Cerebellar cortex (tissue), 1 donor: ENCODE measurements at places on chromosomes 12 and 14.

GRCh38 chr12:57418255-57418654 lies 12.6 kb downstream of the R3HDM2 start:
- DNase-seq = no peak

DNA sequence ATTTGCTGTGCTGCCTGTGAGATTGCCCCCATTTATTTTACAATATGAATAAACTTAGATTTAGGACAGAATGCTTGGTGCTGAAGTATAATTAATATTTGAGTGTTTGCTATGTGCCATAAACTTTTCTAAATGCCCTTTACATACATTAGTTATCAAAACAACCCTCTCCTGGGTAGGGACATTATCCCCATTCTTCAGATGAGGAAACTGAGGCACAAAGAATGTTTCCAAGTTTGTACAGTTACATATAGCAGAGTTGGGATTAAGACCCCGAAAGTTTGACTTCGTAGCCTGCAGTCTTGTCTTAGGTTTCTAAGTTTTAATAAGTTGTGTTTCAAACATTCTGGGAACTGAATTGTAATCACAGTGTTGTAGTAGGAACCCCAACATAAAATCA lies 18.4 kb downstream of the KLHDC2 start:
- no peak for DNase-seq

- no peak for DNase-seq
Observed at GRCh38 chr12:95203487-95204030, 13.7 kb downstream of the FGD6 start.

GRCh38 chr14:65104791-65105190 lies 2.5 kb upstream of the MAX start:
- no peak for DNase-seq

GRCh38 chr12:27870939-27871338 lies 90.9 kb upstream of the MANSC4 start:
- DNase-seq = no peak

GRCh38 chr12:79841248-79841877 lies 93.5 kb downstream of the PPP1R12A start:
- no peak for DNase-seq

DNA sequence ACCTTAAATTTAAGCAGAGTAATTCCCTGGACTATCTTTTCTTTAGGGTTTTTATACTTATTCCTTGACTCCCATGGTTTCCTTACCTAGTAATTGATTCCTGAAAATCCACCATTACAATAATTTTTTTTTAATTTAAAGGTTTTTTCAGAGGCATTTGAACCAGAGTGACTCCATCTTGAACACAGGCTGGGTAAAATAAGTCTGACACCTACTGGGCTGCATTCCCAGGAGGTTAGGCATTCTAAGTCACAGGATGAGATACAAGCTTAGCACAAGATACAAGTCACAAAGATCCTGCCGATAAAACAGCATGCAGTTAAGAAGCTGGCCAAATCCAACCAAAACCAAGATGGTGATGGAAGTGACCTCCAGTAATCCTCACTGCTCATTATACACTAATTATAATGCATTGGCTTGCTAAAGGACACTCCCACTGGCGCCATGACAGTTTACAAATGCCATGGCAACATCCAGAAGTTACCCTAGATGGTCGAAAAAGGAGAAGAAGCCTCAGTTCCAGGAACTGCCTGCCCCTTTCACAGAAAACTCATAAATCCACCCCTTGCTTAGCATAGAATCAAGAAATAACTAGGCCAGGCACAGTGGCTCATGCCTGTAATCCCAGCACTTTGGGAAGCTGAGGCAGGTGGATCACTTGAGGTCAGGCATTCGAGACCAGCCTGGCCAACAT lies 53.6 kb downstream of the SLC25A21 start:
- no peak for DNase-seq

- no peak for DNase-seq
Observed at GRCh38 chr14:80615831-80616230, 325.7 kb downstream of the CEP128 start.

GRCh38 chr14:44529026-44529425 lies 21.9 kb upstream of the FSCB start:
- no peak for DNase-seq

- DNase-seq = peak; percentile 98
Observed at GRCh38 chr12:112881602-112882001, 25.2 kb upstream of the OAS1 start.

- peak; percentile 41 for DNase-seq
Observed at GRCh38 chr14:82394916-82395315, 861.3 kb upstream of the SEL1L start.

DNA sequence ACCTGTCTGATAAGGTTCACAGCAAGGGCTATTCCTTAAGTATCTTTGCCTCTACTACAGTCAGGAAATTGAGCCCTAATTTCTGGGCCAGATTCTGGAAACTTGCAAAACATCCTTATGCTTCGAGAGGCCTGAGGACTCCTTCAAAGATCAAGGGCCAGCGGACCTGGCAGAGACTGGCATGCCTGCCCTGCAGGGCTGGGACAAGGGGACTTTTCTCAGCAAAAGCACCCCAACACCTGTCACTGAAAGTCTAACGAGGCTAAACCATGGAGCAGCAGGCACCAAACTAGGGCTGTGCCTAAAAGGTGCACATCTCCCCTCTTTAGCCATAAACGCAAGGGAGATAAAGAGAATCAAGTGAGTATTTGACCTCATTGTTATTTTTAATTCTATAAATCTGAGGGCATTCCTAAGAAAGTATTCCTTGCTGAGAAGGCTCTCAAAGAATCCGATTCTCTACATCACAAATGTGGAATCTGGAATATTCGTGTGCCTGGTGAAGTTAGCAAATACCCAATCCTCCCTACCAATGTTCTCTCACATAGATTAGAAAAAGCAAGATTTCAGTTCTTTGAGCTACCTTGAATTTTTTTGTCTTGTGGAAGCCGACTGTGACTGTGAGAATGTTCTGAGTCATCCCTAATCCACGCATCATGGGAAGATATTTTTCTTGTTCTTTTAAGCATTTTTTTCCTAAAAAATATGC lies 328.2 kb upstream of the NOVA1 start:
- DNase-seq = no peak

DNA sequence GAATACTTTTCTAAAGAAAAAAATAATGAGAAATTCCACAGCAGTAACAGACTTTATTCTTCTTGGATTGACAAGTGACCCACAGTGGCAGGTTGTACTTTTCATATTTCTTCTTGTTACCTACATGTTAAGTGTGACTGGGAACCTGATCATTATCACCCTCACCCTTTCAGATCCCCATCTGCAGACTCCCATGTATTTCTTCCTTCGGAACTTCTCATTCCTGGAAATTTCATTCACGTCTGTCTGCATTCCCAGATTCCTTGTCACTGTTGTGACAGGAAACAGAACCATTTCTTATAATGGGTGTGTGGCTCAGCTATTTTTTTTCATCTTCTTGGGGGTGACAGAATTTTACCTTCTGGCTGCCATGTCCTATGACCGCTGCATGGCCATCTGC lies 2.3 kb downstream of the OR6C75 start:
- no peak for DNase-seq

- no peak for DNase-seq
Observed at GRCh38 chr14:28877923-28878322, 111.3 kb downstream of the FOXG1 start.

DNA sequence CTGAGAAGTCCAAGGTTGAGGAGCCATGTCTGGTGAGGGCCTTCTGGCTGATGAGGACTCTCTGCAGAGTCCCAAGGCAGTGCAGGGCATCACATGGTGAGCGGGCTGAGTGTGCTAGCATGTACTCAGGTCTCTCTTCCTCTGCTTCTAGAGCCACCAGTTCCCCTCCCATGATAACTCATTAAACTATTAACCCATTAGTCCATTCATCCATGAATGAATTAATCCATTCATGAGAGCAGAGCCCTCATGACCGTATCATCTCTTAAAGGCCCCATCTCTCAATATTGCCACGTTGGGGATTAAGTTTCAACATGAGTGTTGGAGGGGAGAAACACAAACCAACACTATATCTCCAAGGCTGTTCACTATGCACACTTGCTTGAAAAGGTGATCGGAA lies 83.7 kb downstream of the TMEM30B start:
- no peak for DNase-seq

GRCh38 chr12:48958049-48958388 lies 732 bp upstream of the ARF3 start:
- DNase-seq = no peak

GRCh38 chr14:55152052-55152753 lies 23.2 kb downstream of the LGALS3 start:
- no peak for DNase-seq

DNA sequence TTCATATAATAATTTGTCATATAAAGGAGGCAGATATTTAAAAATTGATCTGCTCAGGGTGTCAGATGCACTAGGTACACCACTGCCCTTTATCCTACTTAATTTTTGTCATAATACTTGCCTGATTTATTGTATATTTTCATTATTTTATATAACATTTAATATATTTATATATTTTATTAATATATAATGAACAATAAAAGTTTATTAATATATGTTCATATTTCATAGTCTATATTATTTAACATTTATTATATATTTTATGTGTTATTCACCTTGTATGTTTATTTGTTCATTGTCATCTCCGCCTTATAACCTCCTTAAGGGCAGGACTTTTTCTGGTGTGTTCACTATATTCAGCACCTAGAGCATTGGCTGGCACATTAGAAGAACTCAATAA lies 232.4 kb upstream of the AMIGO2 start:
- DNase-seq = no peak

- no peak for DNase-seq
Observed at GRCh38 chr14:87081004-87081403, 912.0 kb downstream of the GALC start.

GRCh38 chr12:65477721-65478120 lies 199.2 kb downstream of the MSRB3 start:
- DNase-seq = no peak

- no peak for DNase-seq
Observed at GRCh38 chr12:85277191-85277590, 2.8 kb upstream of the ALX1 start.

DNA sequence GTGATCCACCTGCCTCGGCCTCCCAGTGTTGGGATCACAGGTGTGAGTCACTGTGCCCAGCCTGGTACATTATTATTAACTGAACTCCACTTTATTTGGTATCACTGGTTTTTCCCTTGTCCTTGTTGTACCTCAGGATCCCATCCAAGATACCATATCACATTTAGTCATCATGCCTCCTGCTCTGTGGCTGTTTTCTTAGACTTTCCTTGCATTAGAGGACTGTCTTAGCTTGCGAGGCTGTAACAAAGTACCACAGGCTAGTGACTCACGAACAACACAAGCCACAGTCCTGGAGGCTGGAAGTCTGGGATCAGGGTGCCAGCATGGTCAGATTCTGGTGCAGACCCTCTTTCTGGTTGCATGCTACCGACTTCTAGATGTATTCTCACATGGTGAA lies 12.2 kb downstream of the KLC1 start:
- DNase-seq = no peak

GRCh38 chr14:25069879-25070278 lies 19.9 kb upstream of the STXBP6 start:
- DNase-seq = no peak

GRCh38 chr12:31005256-31005943 lies 68.3 kb upstream of the DDX11 start:
- DNase-seq = no peak

- DNase-seq = no peak
Observed at GRCh38 chr12:41049033-41049432, 139.1 kb upstream of the PDZRN4 start.

GRCh38 chr12:94488463-94488862 lies 28.8 kb upstream of the CEP83 start:
- DNase-seq = no peak

DNA sequence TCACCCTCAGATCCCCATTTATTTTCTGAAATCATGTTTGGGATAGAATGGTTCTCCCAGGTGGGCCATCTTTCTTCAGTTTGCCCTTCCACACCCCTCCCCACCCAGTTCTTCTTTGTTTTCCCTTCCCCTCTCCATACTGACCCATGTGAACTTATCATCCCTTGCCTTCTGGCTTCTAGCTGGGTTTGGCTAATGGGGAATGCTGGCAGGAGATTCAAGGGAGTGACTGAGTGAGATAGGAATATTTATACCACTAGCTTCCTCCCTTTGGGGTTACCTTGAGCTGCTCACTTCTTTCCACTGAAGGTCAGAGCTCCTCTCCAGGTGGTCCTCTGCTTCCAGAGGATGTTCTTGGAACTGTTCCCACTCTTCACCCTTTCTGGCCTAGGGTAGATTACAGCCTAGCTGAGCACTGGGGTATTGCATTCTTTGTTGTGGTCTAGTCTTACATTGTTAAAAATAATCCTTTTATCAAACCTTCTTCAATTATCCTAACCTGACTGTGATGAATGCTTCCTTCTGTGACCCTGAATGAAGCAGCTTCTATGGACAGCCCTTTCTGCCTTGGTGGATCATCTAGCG lies 88.3 kb upstream of the ATP2B1 start:
- DNase-seq = no peak

DNA sequence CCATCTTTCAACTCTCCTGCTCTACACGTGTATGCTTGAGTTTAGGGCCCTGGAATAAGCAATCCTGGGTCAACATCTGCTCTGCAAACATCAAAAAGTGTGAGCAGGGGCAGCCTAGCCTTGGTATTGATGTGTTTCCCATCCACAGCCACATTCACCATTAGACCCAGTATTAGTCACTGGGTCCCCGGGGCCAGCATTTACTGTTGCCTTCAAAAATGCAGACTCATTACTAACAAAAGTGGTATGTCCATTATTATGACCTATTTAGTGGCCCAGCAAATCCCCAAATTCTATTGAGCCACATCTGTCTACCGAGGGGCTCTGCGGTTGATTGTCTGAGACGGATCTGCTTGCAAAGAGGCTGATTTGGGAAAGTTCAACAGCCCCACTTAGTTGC lies 661.8 kb downstream of the DIO2 start:
- DNase-seq = no peak

DNA sequence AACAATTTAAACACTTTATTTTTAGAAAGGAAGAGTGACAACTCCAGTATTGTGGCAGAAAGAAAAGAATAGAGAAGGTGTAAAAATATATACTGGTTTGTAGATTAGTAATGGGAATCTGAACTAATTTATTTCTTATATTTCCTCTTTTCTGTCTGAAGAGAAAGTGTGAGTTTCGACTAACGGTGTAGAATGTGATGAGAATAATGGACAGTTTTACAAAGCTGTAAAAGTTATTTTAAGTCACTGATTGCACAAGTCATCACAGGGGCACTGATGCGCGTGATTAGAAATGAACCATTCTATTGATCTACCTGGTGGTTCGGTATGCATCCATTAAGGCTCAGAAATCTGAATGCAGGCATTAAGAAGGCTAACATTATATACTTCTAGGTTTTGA lies 158.5 kb upstream of the ATXN7L3B start:
- no peak for DNase-seq

DNA sequence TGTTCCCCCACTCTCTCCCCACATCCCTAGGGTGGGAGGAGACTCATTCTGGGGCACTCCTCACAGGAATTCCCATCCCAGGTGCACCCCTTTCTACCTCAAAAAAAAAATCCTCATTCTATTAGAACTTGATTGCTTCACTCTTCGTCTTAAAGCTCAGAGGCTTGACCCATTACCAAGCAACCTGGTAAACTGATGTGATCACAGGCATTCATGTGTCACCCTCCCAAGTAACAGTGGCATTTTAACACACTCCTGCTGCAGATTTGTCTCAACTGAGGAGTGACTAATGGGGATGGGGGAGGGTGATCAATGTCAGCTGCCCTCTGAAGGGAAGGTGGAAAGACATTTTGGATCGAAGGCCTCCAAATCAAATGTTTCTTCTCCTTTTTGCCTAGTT lies 78.1 kb upstream of the PTHLH start:
- no peak for DNase-seq

- DNase-seq = no peak
Observed at GRCh38 chr12:47886510-47887240, 18.1 kb downstream of the VDR start.

- no peak for DNase-seq
Observed at GRCh38 chr12:88227263-88227662, 85.2 kb downstream of the TMTC3 start.

- no peak for DNase-seq
Observed at GRCh38 chr12:128138125-128138524, 128.8 kb upstream of the TMEM132C start.
